G401 (cell line): ENCODE measurements at places on chromosomes 2 and 18.

DNA sequence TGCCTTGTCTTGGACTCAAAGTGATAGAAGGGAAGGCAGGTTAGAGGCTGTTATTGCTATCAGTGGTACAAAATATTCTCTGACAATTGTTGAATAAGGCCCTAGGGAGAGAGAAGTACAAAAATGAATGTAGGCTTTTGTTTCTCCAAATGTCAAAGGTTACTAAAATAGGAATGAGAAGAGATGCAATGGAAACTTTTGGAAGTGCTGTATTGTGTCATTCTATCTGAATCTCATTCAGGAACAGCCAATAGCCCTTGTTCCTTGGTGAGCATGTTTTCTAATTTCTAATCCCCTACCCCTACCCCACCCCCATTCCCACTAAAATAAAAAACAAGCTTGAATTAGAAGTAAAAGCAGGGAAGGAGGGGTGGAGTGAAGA lies 166.4 kb downstream of the GPD2 start:
- DNase-seq: no peak

- DNase-seq: no peak
These were observed 218.7 kb downstream of the HNMT start for GRCh38 chr2:138182937-138183312.

DNA sequence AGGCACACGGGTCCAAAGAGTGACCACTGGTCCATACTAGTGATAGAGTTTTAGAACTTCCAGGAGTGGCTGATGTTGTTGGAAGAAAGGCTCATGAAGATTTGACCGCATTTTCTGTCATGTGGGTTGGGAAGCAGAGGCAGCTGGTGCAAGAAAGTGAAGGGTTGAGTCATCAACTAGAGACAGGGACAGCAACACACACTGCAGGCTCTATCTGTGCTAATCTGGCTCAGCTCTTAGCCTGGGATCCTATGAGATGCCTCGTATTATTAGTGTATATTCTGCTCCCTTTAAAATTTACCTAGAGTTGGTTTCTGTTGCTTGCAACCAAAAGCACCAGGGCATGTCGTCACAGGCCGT lies 2.5 kb upstream of the SH3RF3 start:
- no peak for DNase-seq

GRCh38 chr2:50529600-50530218 lies 502.2 kb downstream of the NRXN1 start:
- DNase-seq: peak; percentile 85

DNA sequence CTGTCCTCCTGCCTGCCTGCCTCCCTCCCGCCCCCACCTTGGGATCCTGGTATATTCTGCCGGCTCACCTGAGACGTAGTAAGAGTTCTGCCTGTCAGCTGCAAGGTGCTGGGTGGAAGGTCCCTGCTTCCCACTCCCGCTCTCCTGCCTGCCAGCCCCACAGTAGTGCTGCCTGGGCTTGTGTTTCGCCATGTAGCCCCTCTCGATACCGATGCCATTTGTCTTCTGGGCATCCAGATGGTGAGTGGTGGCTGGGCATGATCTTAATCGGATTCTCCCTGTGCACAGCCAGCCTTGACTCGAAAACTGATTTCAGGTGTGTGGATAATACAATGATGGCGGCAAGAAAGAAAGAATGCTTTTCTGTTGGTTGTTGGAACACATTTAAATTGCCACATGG lies 184.9 kb downstream of the AGAP1 start:
- peak; percentile 27 for DNase-seq

- no peak for DNase-seq
These were observed 18.9 kb upstream of the SERPINB11 start for GRCh38 chr18:63683890-63684289.

- DNase-seq: no peak
These were observed 90.5 kb upstream of the MAPK4 start for GRCh38 chr18:50469380-50469781.

GRCh38 chr18:77023102-77023782 lies 109.3 kb downstream of the MBP start:
- DNase-seq: no peak

GRCh38 chr18:61605376-61606067 lies 272.3 kb downstream of the CDH20 start:
- peak; percentile 87 for DNase-seq

- no peak for DNase-seq
These were observed 235.5 kb downstream of the GULP1 start for GRCh38 chr2:188527141-188527540.

- DNase-seq: no peak
These were observed 148.5 kb upstream of the DLX2 start for GRCh38 chr2:172251231-172251630.
